Karpas-422 (cell line): ENCODE measurements at places on chromosomes 12 and 14. TPM values are rescaled to one million over a fixed set of nuclear protein-coding genes. Genes with fewer than 3 reads are reported as not detected.

DNA sequence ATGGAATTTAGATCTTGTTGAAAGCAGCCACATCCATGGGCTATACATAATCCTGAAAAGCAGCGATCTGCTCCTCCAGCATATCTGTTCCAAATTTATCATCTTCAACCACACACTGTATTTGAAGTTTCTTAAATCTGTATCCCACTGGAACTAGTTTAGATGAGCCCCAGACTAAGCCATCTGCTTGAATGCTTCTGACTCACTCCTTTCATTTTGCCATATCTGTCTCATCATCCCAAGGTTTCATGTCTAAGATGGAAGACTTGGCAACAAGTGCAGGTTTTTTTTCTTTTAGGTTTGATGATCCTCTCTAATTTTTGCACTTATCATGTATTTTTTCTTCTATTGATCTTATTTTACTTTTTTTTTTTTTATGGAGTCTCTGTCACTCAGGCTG lies 54.4 kb upstream of the TMEM263 start:
- no peak overlapping the region for H3K4me3 ChIP-seq
- no peak overlapping the region for H3K27ac ChIP-seq
- DNase-seq = no peak
- 0 out of 2 replicates have a peak, but pooled peaks cover under 1% of the 10 kb centered on the region for H3K27me3 ChIP-seq
- no peaks in the 10 kb centered on the region for H3K4me1 ChIP-seq

ANKRD33 gene
- total RNA-seq = not detected in 2 replicates

DNA sequence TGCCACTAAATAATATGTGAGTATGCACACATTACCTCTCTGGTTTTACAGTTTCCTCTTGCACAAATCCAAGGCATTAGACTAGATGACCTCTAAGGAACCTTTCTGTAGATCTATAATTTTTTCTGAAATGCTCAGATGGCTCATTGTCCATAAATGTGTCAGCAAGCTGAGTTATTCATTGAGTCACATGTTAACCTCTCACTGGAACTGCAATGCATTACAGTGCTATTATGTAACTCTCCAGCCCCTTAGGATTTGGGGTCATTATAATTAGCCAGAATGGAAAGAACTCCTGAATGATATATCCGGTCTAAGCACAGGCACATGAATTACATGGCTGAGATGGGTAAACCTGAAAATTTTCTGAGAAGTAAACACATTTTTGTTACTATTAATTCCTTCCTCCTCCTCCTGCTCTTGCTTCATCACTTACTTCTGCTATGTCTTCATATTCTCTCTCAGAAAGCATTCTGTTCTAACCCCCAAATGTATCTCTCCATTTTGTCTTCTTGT lies 20.3 kb upstream of the DRAM1 start:
- peaks cover 3% of the 10 kb centered on the region; the same call in 1 of the 2 replicates for H3K4me1 ChIP-seq
- no peaks in the 10 kb centered on the region for H3K36me3 ChIP-seq
- H3K27me3 ChIP-seq = no peaks in the 10 kb centered on the region
- H3K27ac ChIP-seq = no peak overlapping the region

MYG1 gene
- 67.1 and 85.5 TPM in 2 replicates for total RNA-seq

KCNC2 gene
- total RNA-seq = not detected in 2 replicates

DNA sequence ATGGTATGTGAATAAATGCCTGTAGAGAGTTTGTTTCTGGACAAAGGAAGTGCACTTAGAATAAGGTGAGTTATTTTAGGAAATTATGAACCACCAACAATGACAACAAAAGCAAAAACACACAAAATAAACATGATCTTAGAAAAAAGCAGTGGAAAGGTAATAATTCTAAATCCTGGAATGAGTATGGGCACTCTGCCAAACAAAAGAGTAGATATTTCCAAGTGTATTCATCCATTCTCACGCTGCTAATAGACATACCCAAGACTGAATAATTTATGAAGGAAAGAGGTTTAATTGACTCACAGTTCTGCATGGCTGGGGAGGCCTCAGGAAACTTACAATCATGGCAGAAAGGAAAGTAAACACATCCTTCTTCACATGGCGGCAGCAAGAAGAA lies 269.3 kb upstream of the NPAS3 start:
- no peak for DNase-seq
- H3K27me3 ChIP-seq = no peaks in the 10 kb centered on the region
- H3K4me3 ChIP-seq = no peak overlapping the region

- no peaks in the 10 kb centered on the region for H3K4me1 ChIP-seq
- H3K4me3 ChIP-seq = no peak overlapping the region
- no peaks in the 10 kb centered on the region for H3K27me3 ChIP-seq
- H3K36me3 ChIP-seq = no peaks in the 10 kb centered on the region
- no peak for DNase-seq
Measured at GRCh38 chr12:101925361-101925760, 48.0 kb downstream of the DRAM1 start.

PMCH gene
- total RNA-seq = not detected in 2 replicates

- DNase-seq = no peak
- no peak overlapping the region for H3K27ac ChIP-seq
- no peak overlapping the region for H3K4me3 ChIP-seq
- H3K27me3 ChIP-seq = no peaks in the 10 kb centered on the region
Measured at GRCh38 chr14:100715803-100716202, 10.9 kb upstream of the DLK1 start.

GRCh38 chr12:130706885-130707570 lies 9.1 kb downstream of the RIMBP2 start:
- no peaks in the 10 kb centered on the region for H3K4me1 ChIP-seq
- no peak overlapping the region for H3K27ac ChIP-seq
- H3K36me3 ChIP-seq = no peaks in the 10 kb centered on the region
